ENCODE measurements at places on chromosomes 4 and X. TPM values are rescaled to one million over a fixed set of nuclear protein-coding genes. Genes with fewer than 3 reads are reported as not detected.

Gene SYN1
- 79.5 TPM for polyA plus RNA-seq

Gene GPR119
- polyA plus RNA-seq = not detected

Gene BMP3
- polyA plus RNA-seq = 1.0 TPM

Gene GPR34
- polyA plus RNA-seq = 2.6 TPM

Gene HMX1
- polyA plus RNA-seq = not detected

Gene VBP1
- polyA plus RNA-seq = 136 TPM

Gene ARR3
- polyA plus RNA-seq = not detected

Gene SSX2
- not detected for polyA plus RNA-seq

Gene CXCL8
- not detected for polyA plus RNA-seq

Gene PF4V1
- not detected for polyA plus RNA-seq

Gene MAGEA9B
- polyA plus RNA-seq = not detected

Gene SLC38A5
- not detected for polyA plus RNA-seq

Gene TECRL
- polyA plus RNA-seq = not detected

Gene CDS1
- 222 TPM for polyA plus RNA-seq

Gene PRRG3
- 7.6 TPM for polyA plus RNA-seq

Gene ERAS
- not detected for polyA plus RNA-seq

Gene TCEANC
- 6.1 TPM for polyA plus RNA-seq

Gene LUZP4
- polyA plus RNA-seq = not detected

Gene SLC6A14
- polyA plus RNA-seq = not detected

All from Purkinje cell (primary cell).